ENCODE measurements at places on chromosomes 7 and 10.

DNA sequence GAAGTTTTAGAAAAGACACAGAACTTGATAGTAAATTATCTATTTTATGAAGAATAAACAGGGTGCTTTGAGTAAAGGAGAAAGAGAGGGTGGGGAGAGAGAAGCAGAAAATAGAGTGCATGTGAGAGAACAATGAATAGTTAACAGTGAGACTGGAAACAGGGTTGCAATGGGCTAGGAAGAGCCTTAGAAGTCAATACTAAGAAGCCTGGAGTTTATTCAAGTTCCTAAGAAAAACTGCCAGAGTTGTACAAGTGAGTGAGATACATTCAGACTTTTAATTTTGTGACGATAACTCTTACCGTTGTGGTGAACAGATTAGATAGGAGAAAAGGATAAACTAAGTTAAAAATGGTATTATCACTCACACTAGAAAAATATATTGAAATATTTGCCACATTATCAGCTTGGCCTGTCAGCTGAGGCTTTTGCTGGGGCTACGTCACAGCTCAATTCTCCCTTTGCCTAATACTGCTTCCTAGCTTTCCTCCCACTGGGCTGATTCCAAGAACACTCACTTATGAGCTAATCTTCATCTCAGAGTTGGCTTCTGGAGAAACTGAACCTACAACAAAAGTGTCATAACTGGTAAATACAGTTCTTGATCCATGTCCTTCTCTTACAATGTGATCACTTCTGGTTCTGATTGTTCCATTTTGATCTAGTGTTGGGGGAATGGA is 92.7 kb downstream of the SEMA3D start:
- peak; percentile 36 for DNase-seq

DNA sequence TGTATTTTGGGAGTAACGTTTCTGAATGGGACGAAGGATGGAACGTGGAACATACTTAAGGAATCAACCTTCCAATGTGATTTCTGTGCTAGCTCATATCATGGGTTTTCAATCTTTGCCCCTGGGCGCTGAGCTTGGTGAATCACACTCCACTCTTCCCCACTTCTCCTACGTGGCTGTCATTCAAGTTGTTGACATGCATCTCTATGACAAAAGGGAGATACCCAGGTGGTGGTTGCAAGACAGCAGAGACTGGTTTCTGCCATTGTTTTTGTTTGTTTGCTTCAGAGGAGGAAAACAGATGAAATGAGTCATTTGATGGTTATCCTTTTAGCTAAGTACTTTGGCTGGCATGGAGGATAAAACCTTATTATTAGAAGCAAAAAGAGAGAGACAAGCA is 573.9 kb downstream of the GATA3 start:
- no peak for DNase-seq

DNA sequence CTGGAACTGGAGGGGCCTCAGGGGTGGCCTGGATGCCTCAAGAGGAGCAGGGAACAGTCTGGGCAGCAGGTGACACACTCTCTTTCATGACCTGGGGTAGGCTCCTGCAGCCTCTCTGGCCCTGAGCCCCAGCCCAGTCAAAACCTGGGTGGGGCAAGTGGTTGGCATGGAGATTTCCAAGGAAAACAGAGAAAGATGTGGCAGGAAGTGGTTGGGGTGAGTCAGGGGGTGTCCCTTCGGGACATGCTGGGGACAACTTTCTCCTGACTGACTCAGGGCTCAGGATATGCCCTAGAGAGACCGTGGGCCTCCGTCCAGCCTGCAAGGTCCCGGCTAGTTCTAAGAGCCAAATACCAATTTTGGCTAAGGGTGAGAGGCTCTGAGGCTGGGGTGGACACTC is 2.9 kb downstream of the AQP1 start:
- DNase-seq = peak; percentile 84

DNA sequence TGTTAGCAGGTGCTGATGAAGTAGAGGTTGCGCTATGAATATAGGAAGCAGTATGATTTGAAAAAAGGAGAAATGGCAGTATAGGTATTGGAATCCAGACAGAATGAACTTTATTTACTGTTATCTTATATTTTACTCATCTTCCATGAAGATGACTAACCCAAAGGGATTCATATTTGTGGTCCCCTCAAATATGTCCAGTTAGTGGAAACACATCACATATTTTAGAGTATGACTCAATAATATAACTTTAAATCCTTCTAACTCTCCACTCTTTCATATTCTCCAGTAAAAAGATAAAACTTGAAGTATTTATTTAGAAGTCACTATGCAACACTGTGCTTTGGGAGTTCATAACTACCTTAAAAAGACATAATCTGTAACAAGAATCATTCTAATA is 286.5 kb upstream of the LRRTM3 start:
- DNase-seq = no peak

GRCh38 chr7:28731092-28731658 is 227.0 kb downstream of the TRIL start:
- peak; percentile 27 for DNase-seq

GRCh38 chr7:146902728-146903127 is 786.1 kb downstream of the CNTNAP2 start:
- no peak for DNase-seq

DNA sequence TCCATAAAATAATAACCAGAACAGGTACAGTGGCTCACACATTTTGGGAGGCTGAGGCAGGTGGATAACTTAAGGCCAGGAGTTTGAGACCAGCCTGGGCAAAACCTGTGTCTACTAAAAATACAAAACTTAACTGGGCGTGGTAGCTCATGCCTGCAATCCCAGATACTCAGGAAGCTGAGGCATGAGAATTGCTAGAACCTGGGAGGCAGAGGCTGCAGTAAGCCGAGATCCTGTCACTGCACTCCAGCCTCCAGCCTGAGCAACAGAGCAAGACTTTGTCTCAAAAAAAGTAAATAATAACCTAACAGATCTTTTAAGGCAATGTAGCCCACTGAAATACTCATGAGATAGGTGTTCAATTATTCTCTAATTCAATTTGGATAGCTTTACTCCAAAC is 107.1 kb upstream of the ASAH2 start:
- DNase-seq = no peak

DNA sequence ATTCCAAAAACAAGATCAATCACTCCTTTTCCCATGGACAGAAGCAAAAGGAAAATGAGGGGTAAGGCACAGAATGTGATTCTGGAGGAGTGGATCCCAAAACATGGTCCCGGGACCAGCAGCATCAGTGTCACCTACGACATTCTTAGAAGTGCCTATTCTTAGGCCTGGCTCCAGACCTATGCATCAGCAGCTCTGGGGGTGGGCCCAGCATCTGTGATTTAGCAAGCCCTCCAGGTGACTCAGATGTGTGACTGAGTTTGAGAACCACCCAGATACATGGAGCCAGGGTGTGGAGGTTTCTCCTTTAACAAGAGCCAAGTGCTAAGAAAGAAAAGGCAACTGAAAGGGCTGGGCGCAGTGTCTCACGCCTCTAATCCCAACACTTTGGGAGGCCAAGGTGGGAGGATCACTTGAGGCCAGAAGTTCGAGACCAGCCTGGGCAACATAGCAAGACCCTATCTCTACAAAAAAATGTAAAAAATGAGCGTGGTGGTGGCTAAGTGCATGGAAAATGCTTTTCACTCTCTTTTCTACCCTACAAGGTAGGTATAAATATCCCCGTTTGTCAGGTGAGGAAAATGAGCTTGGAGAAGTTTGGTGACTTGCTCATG is 17.1 kb upstream of the ARPC1A start:
- DNase-seq = peak; percentile 59

DNA sequence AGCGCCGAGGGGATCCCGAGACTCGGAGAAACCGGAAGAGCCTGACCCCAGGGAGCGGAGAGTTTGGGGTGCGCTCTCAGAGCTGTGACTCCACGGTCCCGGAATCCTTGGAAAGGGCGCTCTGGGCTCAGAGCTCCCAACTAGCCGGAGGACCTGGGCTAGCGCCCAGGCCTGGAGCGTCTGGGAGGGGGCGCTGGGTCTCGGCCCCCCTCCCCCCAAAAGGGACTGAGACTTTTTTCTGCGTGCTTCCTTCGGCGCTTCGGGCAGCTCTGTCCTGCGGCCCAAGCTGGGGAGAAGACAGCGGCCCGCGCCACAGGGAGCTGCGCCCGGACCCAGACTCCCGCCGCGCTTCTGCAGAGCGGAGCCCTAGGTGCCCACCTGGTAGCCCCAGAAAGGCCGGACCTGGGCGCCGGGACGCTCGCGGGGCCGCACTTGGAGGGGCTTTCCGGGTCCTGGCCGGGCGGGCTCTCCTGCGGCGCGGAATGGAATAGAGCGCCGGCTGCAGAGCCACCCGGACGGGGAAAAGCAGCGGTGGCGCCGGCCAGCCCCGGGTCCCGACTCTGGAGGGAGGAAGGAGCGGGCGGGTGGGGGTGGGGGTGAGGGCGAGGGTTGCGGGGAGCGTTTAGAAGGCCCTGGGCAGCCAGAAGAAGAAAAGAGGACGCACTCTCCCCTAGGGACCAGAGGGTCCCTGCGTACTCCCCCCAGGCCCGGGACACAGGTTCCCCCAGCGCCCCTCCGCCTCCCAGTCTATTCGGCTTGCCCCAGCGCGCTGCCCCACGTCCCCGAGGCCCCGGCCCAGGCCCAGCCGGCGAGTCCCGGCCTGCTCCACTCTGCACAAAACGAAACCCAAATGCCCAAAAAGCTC is 4.7 kb downstream of the ZNF503 start:
- no peak for DNase-seq

DNA sequence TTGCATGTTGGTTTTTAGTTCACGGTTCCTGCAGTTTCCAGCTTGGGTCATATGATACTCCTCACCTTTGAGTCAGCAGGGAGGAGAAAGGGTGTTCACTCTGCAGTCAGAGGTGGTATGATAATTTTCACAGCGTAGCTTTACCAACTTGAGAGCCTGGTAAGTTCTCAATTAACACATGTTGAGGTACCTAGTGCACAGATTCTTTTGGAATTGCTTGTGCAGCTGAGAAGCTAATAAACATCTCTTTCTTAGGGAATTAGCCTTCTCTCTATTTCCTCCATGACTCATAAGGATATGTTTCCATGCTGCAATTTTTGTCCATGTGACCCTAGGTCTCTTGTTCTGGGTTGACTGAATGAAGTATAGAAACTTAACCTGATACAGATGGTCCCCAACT is 166.6 kb downstream of the KIF20B start:
- no peak for DNase-seq

DNA sequence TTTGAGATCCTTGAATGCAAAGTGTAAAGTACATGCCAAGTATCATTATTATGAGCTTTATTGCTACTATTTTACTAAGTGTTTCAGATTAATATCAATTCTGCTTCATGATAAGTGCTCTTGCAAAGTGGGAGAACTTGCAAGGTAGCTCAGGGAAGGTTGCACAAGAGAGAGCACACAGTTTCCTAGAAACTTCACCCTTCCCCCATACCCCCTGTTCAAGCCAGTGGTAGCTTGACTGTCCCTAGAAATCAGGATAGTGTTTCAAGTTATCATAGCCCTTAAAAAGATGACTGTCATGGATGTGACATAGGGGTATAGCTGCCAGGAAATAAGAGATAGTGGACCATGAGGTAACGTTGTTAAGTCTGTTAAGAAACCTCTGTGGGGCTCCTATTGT is 251.5 kb downstream of the TRIL start:
- DNase-seq = no peak

DNA sequence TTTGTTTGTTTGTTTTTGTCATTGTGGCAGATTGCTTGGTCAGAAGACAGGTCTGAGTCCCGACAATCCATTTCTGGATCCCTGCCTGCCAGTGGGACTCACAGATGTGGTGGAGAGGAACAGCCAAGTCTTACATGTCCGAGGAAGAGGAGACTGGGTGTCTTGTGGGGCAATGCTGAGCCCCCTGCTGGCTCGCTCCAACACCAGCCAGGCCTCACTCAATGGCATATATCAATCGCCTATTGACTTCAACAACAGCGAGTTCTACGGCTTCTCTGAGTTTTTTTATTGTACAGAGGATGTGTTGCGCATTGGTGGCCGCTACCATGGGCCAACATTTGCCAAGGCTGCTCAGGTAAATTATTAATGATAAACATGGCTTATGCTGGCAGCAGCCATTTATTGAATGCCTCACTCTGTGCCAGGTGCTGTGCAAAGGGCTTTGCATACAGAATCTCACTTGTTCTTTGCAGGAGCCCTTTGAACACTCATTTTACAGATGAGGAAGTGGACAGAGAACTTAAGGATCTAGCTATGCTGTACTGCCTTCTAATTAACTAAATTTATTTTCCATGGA is 33.3 kb downstream of the COX15 start:
- DNase-seq = no peak

DNA sequence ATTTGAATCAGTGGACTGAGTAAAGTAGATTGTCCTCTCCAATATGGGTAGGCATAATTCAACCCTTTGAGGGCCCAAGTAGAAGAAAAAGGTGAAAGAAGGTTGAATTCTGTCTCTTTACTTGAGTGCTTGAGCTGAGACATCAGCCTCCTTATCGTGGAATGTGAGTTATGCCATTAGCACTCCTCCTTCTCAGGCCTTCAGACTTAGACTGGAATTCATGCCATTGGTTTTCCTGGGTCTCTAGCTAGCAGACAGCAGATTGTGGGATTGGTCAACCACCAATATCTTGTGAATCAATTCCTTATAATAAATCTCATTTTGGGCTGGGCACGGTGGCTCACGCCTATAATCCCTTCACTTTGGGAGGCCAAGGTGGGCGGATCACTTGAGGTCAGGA is 89.2 kb downstream of the CUL2 start:
- DNase-seq = no peak

- no peak for DNase-seq
Observed at GRCh38 chr7:103325744-103326143, 18.8 kb downstream of the DNAJC2 start.

GRCh38 chr10:110324201-110324804 is 19.6 kb upstream of the SMNDC1 start:
- DNase-seq = no peak

DNA sequence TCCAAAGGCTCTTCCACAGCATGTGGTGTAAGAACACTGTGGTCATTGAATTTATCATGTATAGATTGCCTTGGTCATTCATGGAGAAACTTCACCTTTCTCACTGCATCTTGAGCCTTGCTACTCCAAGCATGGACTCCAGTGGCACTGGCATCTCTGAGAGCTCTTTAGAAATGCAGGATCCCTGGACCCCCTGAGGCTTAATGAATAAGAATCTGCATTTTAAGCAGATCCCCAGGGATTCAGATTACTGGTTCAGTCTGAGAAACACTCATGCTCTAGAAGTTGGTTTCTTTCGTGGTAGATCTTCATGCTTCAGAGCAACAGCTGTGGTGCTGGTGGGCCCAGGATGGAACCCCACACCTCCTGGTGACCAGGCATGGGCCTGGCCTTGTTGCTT is 63.2 kb downstream of the CFAP58 start:
- DNase-seq = no peak

- peak; percentile 2 for DNase-seq
Observed at GRCh38 chr10:108904163-108904838, 1019.0 kb downstream of the XPNPEP1 start.

DNA sequence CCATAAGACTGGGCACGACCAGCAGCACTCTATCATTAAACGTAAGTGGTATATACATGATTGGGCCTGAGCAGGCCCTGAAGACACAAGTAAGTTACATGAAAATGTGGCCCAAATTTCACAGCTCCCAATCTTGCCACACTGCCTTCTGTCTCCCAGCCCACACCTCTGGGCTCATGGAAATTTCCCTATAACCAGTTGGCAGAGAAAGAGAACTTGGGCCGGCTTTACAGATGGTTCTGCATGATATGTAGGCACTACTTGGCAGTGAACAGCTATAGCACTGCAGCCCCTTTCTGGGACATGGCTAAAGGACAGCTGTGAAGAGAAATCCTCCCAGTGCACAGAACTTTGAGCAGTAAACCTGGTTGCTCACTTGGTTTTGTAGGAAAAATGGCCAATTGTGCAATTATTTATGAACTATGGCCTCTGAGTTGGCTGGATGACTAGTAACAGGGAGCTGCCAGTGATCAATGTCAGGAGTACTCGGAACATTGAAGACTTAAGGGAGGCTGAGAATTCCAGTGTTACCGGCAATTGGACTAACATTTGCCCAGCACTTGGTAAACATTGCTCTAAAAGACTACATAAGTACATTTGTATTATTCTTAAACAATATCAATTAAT is 1006.6 kb upstream of the LRRN3 start:
- DNase-seq = peak; percentile 29

Data from foreskin fibroblast (primary cell).